GM13977 (cell line): ENCODE measurements at places on chromosomes 16 and 17.

DNA sequence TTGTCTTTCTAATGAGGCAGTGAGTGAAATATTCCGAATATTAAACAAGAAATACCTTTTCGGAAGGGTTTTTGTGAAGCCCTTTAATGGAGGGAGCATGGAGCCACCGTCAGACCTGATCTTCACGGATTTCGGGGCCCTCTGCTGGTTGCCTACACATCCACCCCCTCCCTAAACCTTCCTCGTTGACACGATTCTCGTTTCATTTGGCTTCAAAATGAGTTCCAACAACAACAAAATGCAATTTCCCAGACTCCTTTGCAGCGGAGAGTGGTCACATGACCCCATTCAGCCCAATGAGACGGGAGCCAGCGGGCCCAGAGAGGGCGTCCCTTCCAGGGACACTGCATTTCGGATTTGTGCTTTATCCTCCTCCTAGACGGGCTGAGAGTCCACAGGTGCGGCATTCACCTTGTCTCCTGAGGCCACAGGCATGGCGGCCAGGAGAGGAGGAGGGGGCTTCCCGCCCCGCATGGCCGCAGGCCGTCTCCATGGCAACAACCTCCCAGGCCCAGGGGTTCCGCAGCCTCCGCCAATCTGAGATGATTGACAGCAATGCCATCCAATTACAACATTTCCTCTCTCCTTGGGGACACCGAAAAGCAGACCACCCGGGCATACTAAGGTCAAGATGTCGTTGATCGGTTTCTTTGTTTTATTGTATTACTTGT is 259.8 kb downstream of the C16orf95 start:
- DNase-seq: no peak

DNA sequence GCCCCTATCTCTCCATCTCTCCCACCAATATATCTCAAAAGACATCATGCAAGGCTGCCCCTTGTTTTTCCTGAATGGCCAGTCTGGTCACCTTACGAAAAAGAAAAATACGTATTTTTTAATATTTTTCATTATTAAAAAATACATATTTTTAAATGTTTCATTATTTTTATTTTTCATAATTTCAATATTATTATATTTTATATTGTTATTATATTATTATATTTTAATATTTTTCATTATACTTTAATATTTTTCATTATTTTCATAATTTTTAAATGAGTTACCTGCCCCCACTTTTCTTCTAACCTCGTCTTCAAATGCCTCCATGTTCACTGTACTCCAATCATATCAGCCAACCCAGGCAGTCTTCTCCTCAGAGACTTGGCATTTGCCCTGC is 116.0 kb upstream of the ERCC4 start:
- DNase-seq: no peak

DNA sequence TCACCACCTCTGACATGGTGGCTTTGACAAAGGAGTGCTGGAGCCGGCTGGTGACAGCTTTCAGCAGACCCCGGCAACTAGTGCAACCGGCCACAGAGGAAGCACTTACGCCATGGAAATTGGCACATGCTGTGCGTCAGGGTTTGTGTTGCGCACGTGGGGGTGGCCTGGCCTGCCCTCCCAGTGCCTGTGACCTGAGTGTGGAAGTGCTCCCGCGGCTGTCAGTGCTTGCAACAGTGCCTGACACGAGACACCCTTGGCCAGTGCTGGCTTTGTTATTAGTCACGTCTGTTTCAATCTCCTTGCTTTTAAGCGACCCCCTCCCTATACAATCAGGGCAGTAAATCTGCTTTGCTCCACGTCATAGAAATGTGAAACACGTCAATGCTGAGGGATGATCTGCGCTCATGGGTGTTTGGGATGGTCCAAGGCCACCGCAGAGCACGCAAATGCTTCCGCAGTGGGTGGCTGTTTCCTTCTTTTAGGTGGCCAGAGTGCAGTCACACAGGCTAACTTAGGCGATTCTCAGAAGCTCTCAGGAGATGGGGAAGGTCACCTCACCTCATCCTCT is 64.3 kb downstream of the PGS1 start:
- DNase-seq: no peak

DNA sequence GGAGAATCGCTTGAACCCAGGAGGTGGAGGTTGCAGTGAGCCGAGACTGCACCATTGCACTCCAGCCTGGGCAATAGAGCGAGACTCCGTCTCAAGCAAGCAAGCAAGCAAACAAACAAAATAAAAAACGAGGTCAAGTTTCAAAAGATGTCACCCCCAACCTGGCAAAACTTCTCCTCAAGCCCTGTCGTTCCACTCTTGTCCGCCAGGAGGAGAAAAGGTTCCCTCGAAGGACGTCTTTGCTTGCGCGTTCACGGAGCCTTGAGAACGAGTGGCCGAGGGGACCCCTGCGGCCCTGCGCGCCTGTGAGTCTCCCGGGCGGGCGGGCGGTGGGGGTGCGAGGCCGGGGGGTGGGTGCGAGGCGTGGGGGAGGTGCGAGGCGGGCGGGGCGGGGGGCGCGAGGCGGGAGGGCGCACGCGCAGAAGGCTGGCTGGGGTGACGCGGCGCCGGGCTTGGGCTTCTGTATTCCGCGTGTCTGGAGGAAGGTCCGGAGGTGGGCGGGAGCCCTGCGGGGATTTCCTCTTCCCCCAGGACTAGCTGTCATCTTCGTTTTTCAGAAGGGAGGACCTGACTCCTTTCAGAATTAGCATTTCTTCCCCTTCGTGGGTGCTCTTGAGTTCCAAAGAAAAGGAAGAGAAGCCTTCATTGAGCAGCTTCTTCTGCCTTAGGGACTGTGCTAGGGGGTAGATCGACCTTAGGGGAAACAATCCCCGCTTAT is 3.7 kb downstream of the SLC52A1 start:
- peak; percentile 93 for DNase-seq

- no peak for DNase-seq
Measured at GRCh38 chr17:32191306-32191705, 49.0 kb downstream of the RHOT1 start.

GRCh38 chr16:50173316-50173715 is 20.2 kb downstream of the TENT4B start:
- no peak for DNase-seq

GRCh38 chr16:74304164-74304834 is 7.7 kb downstream of the PSMD7 start:
- no peak for DNase-seq

DNA sequence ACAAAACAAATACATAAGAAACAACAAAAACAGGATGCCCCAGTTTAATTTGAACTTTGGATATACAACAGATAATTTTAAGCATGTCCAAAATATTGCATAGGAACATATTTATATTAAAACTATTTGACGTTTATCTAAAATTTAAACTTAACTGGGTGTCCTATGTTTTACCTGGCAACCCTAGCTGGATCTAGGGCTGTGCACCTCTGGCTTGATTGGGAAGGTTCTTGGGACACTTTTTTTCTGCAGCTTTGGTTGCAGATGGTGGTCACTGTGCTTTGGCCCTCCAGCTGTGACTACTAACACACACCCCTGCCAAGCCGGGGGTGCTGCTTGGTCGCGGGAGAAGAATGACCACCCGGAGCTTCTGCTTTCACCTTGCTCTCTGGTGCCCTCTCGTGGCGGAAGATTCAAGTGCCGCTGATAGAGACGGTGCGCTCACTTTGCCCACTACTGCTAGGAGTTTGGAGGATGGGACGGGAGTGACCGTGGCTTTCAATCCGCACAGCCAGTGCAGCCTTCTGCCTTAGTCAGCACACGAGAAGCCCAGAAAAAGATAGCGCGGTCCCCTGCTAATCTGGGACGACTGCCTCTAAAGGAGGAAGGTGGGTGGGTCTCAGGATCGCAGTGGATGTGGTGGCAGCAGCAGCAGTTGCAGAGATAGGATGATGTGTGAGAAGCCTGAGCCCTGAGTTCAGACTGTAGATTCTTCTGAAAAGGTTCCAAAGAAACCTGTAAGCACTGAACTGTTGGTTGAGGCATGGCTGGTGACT is 6.7 kb downstream of the SPACA3 start:
- DNase-seq: peak; percentile 76

DNA sequence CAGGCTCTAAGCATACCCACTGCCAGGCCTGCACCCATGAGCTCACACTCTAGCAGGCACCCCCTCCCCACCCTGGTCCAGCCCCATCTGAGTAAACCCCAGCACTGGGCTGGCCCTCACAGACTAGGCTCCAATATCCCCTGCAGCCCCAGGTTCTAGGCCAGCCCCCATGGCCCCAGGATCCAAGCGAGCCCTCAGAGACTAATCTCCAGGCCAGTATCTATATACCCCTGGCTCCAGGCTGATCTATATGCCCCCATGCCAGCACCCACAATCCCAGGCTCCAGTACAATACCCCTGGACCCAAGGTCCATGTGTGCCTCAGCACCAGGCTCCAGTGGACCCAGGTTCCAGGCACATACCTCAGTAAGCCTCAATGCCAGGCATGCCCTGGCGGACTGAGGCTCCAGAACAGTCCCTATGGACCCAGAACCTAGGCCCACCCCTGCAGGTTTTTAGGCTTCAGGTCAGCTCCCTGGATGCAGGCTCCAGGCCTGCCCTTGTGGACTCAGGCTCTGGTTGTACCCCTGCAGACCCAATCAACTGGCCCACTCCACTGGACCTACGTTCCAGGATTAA is 38.5 kb downstream of the POLR3E start:
- no peak for DNase-seq

GRCh38 chr16:65937455-65937854 is 429.0 kb upstream of the CDH5 start:
- no peak for DNase-seq

- no peak for DNase-seq
Measured at GRCh38 chr17:39008633-39009032, 41.4 kb upstream of the FBXO47 start.

DNA sequence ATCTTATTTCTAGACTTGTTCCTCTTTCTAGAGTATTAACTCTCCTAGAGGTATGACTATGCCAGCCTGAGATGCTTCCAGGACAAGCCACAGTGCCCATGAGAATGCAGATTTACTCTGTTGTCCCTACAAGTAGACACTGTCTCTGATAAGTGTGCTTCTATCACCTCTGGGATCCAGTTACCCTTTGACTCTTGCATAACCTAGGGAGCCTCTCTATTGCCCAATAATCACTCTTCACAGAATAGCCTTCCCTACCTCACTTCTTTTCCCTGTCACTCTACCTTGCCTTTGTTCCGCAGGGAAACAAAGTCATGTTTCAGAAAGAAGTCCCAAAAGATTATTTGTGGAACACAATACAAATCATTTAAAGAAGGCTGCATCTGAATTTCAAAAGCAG is 1.6 kb upstream of the KRT34 start:
- no peak for DNase-seq

GRCh38 chr17:40551091-40551878 is 14.0 kb downstream of the CCR7 start:
- no peak for DNase-seq

DNA sequence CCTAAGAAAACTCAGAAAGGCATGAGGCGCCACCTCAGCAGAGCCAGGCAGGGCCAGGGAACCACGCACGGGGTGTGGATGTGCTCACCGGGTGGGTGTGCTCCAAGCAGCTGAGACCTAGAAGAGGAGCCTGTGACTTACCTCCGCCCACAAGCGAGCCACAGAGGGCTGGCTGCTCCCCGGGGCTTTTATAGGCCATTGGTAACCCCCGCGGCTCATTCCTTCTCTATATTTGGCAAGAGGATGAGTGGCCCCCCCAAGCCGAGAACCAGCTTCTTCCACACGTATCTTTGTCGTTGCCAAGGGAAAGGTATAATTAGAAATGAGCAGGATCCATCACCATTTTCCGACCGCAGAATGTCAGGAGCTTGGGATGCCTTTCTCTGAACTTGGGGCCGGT is at the start of gene MYH3:
Gene MYH3 (minus strand): TSS at position 162 of the 400 bp plus-strand sequence. CDS start 2,245 bp downstream, outside the sequence.
- no peak for DNase-seq

GRCh38 chr16:30399435-30400186 is 4.4 kb downstream of the ZNF48 start:
- DNase-seq: no peak

DNA sequence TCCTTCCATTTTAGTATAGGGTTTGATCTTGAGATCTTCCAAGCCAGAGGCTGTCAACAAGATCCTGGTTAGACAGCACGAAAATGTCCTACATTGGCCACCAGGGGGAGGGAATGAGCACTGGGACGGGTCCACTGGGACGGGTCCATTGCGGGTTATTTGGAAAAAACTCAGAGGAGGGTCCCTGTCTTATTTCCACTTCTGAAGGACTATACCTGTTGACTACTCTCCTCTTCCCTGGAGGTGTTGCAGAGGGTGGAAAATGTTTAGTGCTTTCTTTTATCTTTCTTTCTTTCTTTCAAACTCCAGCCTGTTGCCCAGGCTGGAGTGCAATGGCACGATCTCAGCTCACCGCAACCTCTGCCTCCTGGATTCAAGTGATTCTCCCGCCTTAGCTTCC is 2.5 kb downstream of the TTLL6 start:
- DNase-seq: peak; percentile 82

DNA sequence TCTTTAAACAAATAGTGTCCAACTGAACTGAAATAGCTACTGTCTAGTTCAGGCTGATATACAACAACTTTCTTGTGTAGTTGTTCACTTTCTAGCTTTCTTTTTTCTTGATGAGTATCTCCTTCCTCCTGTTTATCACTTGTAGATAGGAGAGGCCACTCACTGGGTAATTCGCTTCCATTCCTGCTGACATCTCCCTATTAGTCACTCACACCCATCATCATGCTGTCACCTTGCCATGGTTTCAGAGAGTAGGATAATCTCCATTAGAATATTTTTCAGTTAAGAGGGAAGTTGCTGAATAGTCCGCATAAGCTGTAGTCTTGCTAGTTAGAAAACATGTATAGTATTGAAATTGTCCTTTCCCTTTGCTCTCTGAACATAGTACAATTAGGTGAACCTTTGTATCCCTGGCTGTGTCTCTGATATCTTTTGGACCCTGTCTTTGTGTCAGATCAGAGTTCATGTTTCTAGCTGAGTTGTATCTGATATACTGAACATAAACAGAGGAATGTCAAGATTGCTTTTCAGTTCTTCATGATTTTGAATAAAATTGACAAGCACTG is 64.4 kb upstream of the RASL10B start:
- no peak for DNase-seq

DNA sequence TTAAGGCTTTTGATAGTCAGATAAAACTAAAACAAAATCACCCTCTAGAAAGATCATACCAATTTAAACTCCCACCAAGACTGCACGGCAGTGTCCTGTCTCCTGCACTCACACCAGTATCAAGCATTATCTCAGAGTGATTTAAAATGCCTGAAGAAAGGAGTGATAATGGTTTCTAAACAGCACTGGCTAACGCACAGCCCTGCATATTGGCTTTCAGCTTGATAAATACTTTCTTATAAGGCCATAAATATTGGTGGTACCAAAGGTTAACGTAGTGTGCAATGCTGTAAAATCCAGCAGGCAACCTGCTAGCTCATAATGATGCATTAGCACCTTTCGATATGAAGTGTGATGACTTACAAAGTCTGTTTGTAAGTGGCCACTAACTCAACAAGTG is 214.3 kb downstream of the RBFOX1 start:
- DNase-seq: no peak

- no peak for DNase-seq
Measured at GRCh38 chr16:49470513-49470991, 96.9 kb downstream of the C16orf78 start.

GRCh38 chr16:88132836-88133506 is 181.7 kb downstream of the BANP start:
- DNase-seq: no peak

GRCh38 chr16:21684199-21684598 is 20.4 kb downstream of the OTOA start:
- DNase-seq: no peak
